ENCODE measurements at places on chromosomes 3 and 15. TPM values are rescaled to one million over a fixed set of nuclear protein-coding genes. Genes with fewer than 3 reads are reported as not detected.

DNA sequence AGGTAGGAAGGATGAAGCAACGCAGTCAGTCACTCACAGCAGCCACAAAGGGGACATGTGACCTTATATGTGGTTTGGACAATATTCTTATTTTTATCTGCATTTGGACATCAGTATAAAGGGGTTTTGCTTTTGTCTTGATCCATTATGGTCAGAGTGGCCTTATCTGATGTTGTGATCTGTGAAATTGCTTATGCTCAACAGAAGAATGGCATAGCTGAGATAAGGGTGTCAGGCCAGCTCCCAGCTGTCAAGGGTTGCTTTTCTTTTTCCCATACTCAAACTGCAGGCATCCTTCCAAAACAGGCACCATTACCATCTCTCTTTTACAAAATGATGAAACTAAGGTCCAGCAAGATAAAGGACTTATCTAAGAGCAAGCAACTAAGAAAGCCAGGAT lies 28.1 kb downstream of the DCLK3 start:
- peaks cover 10% of the 10 kb centered on the region for H3K27me3 ChIP-seq
- H3K4me1 ChIP-seq = no peaks in the 10 kb centered on the region
- no peak for DNase-seq
- H3K36me3 ChIP-seq = no peaks in the 10 kb centered on the region
- no peak overlapping the region for H3K27ac ChIP-seq

DNA sequence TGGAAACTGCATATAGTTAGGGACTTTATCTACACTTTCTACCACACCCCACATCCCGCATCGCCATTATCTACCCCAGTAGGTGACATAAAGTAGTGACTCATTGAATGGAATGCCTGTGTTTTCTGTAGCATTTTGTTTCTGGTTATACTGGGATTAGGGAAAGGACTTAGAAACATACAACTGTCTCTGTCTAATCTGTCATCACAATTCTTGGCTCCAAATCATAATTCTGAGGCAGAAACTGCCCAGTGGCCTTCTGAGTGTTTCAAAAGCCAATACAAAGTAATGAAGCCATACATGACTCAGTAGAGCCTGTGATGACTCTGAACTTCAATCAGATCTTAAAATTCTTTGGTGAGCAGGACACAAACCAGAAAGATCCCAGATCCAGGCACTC lies 115.7 kb upstream of the CHRM5 start:
- peak; percentile 17 for DNase-seq
- H3K27me3 ChIP-seq = no peaks in the 10 kb centered on the region
- H3K36me3 ChIP-seq = peaks cover 5% of the 10 kb centered on the region
- no peak overlapping the region for H3K27ac ChIP-seq
- no peak overlapping the region for H3K4me3 ChIP-seq

GRCh38 chr3:51710631-51711351 lies 3.9 kb downstream of the GRM2 start:
- H3K4me3 ChIP-seq = no peak overlapping the region
- H3K36me3 ChIP-seq = peaks cover 14% of the 10 kb centered on the region
- no peak overlapping the region for H3K27ac ChIP-seq
- peak; percentile 17 for DNase-seq

The GOLGA6L7 gene
- not detected for total RNA-seq

GRCh38 chr3:30393079-30393478 lies 213.3 kb upstream of the TGFBR2 start:
- H3K36me3 ChIP-seq = no peaks in the 10 kb centered on the region
- no peak overlapping the region for H3K4me3 ChIP-seq
- H3K27ac ChIP-seq = no peak overlapping the region
- no peaks in the 10 kb centered on the region for H3K27me3 ChIP-seq
- H3K4me1 ChIP-seq = no peaks in the 10 kb centered on the region

DNA sequence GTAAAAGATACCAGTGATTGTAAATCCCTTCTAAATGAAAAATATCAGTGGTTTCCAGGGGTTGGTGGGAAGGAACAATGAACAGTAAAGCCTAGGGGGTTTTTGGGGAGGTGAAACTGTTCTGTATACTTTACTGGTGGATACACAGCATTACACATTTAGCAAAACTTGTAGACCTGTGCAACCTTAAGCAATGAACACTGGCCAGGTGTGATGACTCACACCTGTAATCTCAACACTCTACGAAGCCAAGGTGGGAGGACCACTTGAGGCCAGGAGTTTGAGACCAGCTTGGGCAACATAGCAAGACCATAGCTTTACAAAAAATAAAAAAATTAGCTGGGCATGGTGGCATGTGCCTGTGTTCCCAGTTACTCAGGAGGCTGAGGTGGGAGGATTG lies 1.8 kb downstream of the CCDC13 start:
- H3K36me3 ChIP-seq = peaks cover 15% of the 10 kb centered on the region
- DNase-seq = peak; percentile 62
- H3K27ac ChIP-seq = no peak overlapping the region
- H3K4me1 ChIP-seq = no peaks in the 10 kb centered on the region
- no peaks in the 10 kb centered on the region for H3K27me3 ChIP-seq
- H3K4me3 ChIP-seq = no peak overlapping the region

The MAGEF1 gene
- total RNA-seq = 41.2 TPM

DNA sequence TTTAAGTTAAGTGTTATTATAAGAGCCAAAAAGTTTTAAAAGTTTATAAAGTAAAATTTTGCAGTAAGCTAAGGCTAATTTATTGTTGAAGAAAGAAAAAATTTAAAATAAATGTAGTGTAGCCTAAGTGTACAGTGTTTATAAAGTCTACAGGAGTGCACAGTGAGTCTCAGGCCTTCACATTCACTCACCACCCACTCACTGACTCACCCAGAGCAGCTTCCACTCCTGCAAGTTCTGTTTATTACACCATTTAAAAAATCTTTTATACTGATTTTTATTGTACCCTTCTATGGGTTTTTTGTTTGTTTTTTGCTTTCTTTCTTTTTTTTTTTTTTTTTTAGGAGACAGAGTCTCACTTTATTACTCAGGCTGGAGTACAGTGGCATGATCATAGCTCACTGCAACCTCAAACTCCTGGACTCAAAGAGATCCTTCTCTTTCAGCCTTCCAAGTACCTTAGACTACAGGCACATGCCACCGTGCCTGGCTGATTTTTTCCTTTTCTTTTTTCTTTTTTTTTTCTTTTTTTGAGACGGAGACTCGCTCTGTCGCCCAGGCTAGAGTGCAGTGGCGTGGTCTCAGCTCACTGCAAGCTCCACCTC lies 25.9 kb downstream of the CSTA start:
- H3K27me3 ChIP-seq = no peaks in the 10 kb centered on the region
- H3K4me3 ChIP-seq = no peak overlapping the region
- H3K27ac ChIP-seq = peak overlapping the region; percentile 70
- H3K4me1 ChIP-seq = peaks cover 26% of the 10 kb centered on the region

The TMCO5A gene
- not detected for total RNA-seq

- no peaks in the 10 kb centered on the region for H3K36me3 ChIP-seq
- H3K27me3 ChIP-seq = no peaks in the 10 kb centered on the region
- peaks cover 47% of the 10 kb centered on the region for H3K4me1 ChIP-seq
- peak overlapping the region; percentile 95 for H3K27ac ChIP-seq
- H3K4me3 ChIP-seq = no peak overlapping the region
Measured at GRCh38 chr3:59424268-59425010, 374.6 kb upstream of the CFAP20DC start.

The ACTC1 gene
- not detected for total RNA-seq

The KLHL6 gene
- not detected for total RNA-seq

The CFAP100 gene
- total RNA-seq = not detected

The IGSF11 gene
- total RNA-seq = not detected

DNA sequence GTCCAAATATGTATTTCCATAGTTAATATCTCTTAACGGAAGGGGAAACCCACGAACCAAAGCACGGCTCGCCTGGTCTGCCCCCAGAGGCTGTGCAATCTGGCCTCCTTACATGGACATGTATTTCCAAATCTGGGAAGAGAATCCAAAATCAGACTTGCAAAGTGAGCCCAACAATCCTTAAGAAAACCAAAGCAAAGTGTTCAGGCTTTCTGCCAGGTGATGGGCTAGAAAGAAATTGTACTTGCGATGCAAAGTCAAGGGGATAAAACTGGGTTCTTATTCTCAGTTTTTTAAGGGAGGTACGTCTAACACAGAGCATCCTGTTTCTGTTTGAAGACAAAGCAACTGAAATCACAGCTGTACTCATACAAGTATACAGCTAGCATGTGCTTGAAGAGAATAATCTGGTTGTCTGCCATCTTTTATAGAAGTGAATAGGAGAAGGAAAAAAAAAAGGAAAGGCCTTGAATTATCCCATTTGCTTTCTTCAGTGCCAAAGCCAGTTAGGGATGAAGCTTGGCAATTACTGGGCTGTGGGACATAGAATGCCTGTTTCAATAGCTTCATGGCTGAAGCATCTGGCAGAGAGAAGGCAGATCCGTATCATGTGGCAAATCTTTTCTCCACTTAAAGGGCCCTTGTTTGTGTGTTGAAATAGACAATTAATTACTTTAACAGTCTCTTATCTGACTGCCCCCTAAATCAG lies 48.4 kb downstream of the LRIG1 start:
- H3K27me3 ChIP-seq = no peaks in the 10 kb centered on the region
- H3K27ac ChIP-seq = peak overlapping the region; percentile 42
- peaks cover 5% of the 10 kb centered on the region for H3K36me3 ChIP-seq
- peaks cover 19% of the 10 kb centered on the region for H3K4me1 ChIP-seq
- H3K4me3 ChIP-seq = no peak overlapping the region

- no peak for DNase-seq
- no peaks in the 10 kb centered on the region for H3K4me1 ChIP-seq
- H3K27me3 ChIP-seq = no peaks in the 10 kb centered on the region
- H3K4me3 ChIP-seq = no peak overlapping the region
- no peaks in the 10 kb centered on the region for H3K36me3 ChIP-seq
- H3K27ac ChIP-seq = no peak overlapping the region
Measured at GRCh38 chr15:46552316-46552715, 917.5 kb downstream of the SQOR start.
